ENCODE measurements at places on chromosomes 3 and 15.
A peak's percentile ranks its signal among the peaks of the same experiment; 100 is the strongest.

GRCh38 chr3:122331886-122332285 lies 6.8 kb downstream of the CSTA start:
- H3K4me1 ChIP-seq: no peaks in the 10 kb centered on the region
- no peak overlapping the region for H3K4me3 ChIP-seq
- H3K36me3 ChIP-seq: no peaks in the 10 kb centered on the region
- H3K27ac ChIP-seq: no peak overlapping the region
- H3K27me3 ChIP-seq: peaks cover 5% of the 10 kb centered on the region
- DNase-seq: peak; percentile 15

GRCh38 chr3:17233398-17233800 lies 348.6 kb downstream of the PLCL2 start:
- no peak for DNase-seq
- H3K4me3 ChIP-seq: no peak overlapping the region
- H3K36me3 ChIP-seq: no peaks in the 10 kb centered on the region
- no peak overlapping the region for H3K27ac ChIP-seq

DNA sequence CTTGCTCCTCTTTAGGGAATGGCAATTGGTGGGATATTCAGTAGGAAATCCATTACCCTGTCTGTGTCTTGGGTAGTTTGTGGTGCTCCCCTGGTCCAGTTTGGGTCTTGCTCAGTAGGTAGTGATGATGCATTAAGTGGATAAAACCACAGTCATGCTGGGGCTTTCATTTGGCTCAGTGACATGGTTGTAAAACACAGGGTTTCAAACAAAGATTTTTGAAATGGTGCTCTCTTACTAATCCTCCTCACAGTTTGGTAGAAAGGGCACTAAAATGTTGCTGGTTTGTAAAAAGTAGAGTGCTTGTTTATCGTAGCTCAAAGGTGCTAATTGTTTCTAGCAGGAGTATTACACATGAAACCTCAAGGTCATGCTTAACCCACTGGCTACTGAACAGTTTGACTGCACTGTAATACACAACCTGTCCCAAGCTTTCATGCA lies 22.9 kb downstream of the BBX start:
- DNase-seq: no peak
- peaks cover 13% of the 10 kb centered on the region for H3K36me3 ChIP-seq
- no peak overlapping the region for H3K4me3 ChIP-seq

DNA sequence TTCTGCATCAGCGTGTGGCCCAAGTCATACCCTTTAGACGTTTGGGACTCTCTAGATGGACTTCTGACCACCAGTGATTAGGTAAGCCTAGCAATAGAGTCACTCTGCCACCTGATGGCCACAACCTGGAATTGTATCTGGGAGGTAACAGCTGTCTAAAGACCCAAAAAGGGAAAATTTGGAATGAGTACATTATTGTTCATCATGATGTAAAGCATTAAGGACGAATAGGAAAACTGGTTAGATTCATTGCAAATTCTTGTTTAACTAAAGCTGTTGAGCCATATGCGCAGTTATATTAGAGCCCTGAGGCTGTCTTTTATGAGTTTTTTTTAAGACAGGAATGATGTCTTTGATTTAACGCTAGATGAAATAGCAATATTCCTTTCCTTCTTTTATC lies 63.6 kb downstream of the FAM81A start:
- peak; percentile 72 for DNase-seq
- H3K27me3 ChIP-seq: no peaks in the 10 kb centered on the region
- no peak overlapping the region for H3K4me3 ChIP-seq
- H3K4me1 ChIP-seq: no peaks in the 10 kb centered on the region
- no peak overlapping the region for H3K27ac ChIP-seq
- no peaks in the 10 kb centered on the region for H3K36me3 ChIP-seq

- H3K27me3 ChIP-seq: no peaks in the 10 kb centered on the region
- H3K36me3 ChIP-seq: no peaks in the 10 kb centered on the region
- H3K4me1 ChIP-seq: peaks cover 8% of the 10 kb centered on the region
- DNase-seq: no peak
Observed at GRCh38 chr3:38630070-38630469, 19.4 kb downstream of the SCN5A start.

GRCh38 chr3:49199900-49200281 lies 28.5 kb downstream of the KLHDC8B start:
- H3K27ac ChIP-seq: no peak overlapping the region
- no peak for DNase-seq
- peaks cover 22% of the 10 kb centered on the region for H3K27me3 ChIP-seq

- H3K27me3 ChIP-seq: no peaks in the 10 kb centered on the region
- H3K4me3 ChIP-seq: no peak overlapping the region
- H3K27ac ChIP-seq: no peak overlapping the region
- peaks cover 16% of the 10 kb centered on the region for H3K4me1 ChIP-seq
Observed at GRCh38 chr3:188904670-188905069, 267.1 kb upstream of the TPRG1 start.

Measured in WTC11 (cell line).